MM.1S (cell line): ENCODE measurements at places on chromosomes 5 and 9.

DNA sequence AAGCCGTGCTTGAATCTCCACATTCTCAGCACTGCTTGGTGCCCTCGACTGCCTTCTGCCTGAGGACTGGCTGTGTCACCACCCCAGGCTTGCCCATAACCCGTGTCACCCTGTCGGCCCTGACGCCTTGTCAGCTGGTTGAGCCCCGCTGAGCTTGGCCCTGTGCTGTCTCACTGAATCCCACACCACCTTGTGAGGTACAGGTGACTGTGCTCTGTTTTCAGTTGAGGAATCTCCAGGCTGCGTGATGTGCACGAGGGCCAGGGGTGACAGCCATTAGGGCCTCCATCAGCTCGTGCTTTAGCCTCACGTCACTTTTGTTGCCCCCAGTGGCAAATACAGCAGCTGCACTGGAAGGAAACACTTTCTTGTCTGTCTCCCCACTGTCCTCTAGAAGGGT, 90.7 kb downstream of the CACNA1B start:
- no peak for DNase-seq

GRCh38 chr9:130868230-130868629, 28.4 kb downstream of the QRFP start:
- no peak for DNase-seq

DNA sequence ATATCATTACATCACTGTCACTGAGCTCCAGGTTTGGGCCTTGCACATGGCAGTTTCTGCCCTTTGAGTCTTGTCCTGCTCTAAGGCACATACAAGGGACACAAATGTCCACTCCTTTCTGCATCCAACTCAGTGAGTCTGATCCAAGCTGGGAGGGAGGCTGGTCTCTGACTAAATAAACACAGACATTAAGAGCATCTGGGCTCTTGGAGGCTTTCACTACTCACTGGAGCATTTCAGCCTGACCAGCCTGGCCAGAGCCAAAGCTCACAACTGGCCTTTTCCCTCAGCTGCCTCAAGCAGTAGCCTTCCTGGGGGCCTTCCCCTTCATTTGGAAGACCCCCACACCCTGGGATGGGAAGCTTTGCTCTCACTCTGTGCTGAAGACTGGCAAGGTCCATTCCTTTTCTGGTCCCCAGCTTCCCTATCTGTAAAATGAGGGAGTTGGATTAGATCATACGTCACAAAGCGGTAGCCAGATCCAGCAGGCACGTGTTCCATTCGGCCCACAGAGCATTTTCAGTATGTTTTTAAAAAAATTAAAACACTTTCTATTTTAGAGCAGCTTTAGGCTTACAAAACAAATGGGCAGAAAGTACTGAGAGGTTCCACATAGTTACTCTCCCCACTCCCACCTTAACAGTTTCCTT, 58.6 kb upstream of the XPA start:
- no peak for DNase-seq

- DNase-seq: no peak
Measured at GRCh38 chr5:66647146-66647856, 51.1 kb downstream of the MAST4 start.

DNA sequence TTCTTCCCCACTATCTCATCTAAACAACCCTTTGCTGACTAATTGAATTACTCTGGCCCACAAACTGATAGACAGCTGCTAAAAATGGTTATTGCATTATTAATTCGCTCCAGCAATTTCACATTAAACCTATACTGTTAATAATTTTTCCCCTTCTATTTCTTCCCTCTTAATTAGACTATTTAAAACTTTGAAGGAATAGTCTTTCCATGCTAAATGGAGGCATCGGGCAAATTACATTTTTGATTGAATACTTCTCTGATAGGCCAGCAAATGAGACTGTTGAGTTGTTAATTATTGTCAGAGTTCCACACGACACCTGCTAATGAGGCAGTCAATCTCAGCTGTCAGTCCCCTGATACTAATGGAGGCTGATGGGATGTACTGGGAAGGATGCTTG, 242.5 kb downstream of the TRIM32 start:
- no peak for DNase-seq

- no peak for DNase-seq
Measured at GRCh38 chr5:168432903-168433302, 53.4 kb upstream of the RARS1 start.

GRCh38 chr5:134151723-134152122, 25.0 kb downstream of the SKP1 start:
- no peak for DNase-seq

- no peak for DNase-seq
Measured at GRCh38 chr9:96203867-96204501, 98.0 kb downstream of the HSD17B3 start.

DNA sequence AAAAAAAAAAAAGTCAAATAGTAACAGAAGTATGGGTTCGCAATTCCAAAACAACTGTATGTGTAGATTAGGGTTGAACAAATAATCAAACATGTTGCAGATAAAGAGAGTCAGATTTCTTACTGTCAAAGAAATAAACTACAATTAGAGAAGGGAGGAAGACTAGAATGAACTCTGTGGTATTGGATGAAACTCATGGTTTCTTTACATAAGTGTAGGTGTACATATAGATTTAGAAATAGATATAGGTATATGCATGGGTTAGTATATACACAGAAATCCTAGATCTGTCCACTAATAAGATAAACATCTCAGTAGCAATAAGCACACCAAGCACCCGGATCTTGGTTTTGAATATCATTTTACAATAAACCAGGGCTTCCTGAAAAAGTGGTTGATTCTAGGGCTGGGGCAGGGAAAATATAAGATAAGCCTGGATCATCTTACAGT, 21.3 kb downstream of the DTWD2 start:
- DNase-seq: no peak

DNA sequence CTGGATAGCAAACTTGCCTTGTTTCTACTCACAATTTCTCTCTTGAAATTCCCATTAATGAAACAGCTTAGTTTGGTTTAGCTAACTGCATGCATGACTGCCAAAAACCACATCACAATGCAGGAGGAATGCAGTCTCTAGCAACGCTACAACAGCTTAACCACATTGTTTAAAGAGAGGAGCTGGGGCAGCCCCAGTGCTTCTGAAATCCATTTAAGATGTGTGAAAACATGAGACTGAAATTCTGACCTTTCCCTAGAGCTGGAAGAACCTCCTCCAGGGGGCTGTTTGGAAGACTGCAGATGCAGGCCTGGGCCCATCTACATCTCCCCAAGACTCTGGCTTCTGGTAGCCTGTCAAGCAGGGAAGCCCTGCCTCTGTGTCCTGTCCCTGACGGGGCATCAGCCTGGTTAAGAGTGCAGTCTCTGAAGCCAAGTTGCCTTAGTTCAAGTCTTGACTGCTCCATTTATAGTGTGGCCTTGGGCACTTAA, 157.1 kb downstream of the ZNF462 start:
- peak; percentile 83 for DNase-seq

- DNase-seq: no peak
Measured at GRCh38 chr9:112000743-112001142, 104.1 kb downstream of the UGCG start.

- DNase-seq: no peak
Measured at GRCh38 chr5:2685651-2686272, 65.7 kb downstream of the IRX2 start.
